ENCODE measurements at places on chromosomes 6 and 20. TPM values are rescaled to one million over a fixed set of nuclear protein-coding genes. Genes with fewer than 3 reads are reported as not detected.
A peak's percentile ranks its signal among the peaks of the same experiment; 100 is the strongest.

F13A1 gene
- total RNA-seq = not detected

PROKR2 gene
- not detected for total RNA-seq

GRM4 gene
- total RNA-seq = not detected

TULP1 gene
- total RNA-seq = not detected

C6orf89 gene
- 36.8 TPM for total RNA-seq

CLPSL2 gene
- total RNA-seq = not detected

HLA-F gene
- total RNA-seq = 8.2 TPM

TRIM31 gene
- not detected for total RNA-seq

TBC1D22B gene
- 4.2 TPM for total RNA-seq

IPCEF1 gene
- 0.47 TPM for total RNA-seq

GRCh38 chr20:61497029-61497627 lies 245.1 kb downstream of the CDH4 start:
- DNase-seq = no peak

DNA sequence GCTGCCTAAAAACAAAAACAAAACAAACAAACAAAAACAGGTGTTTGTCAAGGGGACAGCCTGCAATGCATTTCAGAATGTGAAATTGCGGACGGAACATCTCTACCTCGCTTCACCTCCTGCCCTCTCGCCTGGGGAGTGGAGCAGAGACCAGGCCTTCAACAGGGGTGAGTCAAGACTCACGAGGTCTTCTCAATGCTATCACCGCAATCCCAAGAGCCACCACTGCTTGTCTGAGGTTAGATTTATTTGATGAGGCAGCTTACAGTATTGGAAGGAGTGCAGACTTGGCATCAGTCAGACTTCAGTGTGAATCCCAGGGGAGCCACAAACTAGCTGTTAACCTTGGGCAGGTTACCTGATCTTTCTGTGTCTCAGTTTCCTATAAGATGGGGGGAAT lies 7.7 kb downstream of the GABRR1 start:
- DNase-seq = peak; percentile 18

DNA sequence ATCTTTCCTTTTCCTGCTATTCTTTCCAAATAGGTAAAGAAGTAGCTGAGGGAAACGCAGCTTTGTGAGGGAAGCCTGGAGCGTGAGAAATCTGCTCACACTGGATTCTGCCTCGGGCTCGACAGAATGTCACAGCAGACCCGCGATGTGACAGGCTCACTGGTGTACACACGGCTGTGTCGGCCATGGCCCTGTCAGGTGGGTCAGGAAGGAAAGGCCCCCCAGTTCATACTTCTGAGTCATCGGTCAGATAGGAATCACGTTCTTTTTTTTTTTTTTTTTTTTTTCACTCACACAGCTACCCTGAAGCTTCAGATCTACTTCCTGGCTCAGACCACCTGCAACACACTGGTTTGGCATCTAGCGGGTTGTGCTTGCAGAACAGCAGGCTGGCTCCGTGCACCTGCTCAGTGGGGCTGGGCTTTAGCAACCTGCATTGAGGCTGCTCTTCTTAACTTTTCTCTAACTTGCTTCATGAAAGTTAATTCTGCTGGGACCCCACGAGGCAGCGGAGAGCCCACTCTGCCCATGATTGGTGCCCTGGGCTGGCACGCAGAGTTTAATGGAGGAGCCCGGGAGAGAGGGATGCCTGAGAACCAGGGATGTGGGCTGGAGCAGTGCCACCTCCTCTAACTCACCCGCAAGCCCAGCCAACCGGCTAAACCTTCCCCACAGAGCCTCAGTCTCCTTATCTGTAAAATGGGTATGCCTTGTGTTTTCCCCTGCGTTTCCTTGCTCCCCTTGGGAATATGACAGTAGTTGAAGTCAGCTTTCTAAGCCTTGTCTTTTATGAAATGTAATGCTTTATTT lies 61.5 kb upstream of the FNDC1 start:
- no peak for DNase-seq

GRCh38 chr20:3483309-3483708 lies 12.5 kb downstream of the ATRN start:
- DNase-seq = no peak

DNA sequence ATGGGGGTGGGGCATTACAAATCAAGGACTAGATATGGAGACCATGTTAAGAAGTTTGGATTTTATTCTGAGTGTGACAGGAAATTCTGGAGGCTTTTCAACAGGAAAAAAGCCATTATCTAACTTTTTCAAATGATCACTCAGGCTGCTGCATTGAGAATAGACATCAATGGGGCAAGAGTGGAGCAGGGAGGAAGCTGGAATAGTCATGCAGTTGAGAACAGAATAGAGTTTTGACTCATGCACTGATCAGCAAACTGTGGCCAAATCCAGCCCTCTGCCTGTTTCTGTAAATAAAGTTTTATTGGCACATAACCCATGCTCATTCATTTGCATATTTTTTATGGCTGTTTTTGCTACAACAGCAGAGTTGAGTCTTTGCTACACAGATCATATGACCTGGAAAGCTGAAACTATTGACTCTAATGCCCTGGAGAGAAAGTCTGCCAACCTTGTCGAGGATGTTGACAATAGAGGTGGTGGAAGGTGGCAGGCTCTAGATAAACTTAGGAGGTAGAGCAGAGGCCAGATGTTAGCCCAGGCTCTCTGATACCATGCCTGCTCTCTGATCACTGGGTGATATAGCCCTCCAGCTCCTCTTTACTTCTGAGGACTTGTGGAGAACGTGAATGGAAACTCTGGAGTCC lies 441.8 kb downstream of the PTPRT start:
- no peak for DNase-seq

- DNase-seq = no peak
Measured at GRCh38 chr6:90575267-90575666, 11.6 kb downstream of the MAP3K7 start.

DNA sequence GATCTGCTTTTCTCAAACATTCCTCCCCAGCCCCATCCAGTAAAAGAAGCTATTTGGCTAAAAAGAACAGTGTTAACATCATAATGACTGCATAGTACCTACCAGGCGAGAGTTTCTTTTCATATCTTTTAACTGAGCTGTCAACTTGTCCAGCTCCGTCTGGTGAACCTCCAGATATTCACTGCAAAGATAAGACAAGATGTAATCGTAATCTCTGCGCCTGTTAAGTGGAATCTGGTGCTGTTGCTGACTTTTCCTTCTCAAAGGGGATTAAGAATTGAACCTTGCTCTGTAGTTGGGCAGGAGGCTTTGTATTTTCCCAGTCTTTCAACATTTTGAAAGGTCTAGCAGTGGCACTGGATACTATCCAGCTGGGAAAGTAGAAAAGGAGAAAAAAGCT lies 63.0 kb downstream of the RIPOR2 start:
- DNase-seq = no peak

- DNase-seq = peak; percentile 35
Measured at GRCh38 chr20:25236450-25237304, 11.2 kb upstream of the PYGB start.

DNA sequence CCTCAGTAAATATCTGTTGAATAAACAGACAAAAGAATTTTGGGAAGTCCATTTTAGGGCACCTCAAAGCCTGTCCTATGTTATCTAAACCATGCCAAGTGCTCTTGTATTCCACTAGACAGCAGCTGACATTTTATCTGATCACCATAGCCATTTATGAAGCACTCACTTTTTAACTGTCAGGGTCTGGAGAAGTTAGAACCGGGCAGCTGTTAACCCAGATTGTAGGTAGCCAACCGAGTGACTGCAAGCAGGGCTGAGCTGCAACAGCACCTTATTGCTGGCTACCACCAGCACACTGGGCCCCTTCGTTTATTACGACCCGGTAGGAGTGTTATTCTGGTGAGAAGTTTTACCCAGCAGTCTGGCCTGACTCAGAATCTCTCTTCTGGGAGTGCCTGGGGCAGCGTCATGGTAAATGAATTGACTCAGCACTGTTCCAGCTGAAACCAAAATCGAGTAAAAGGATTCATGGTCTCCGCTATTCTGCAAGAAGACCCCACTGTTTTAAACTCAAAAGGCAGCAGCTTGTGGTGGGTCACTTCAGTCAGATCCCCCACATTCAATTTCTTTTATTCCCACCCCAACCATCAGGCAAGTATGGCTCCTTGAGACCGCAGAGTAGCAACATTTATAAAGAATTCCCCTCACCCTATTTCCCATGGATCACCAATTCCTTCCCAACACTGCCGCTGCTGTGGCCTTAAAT lies 1.7 kb downstream of the UBE2V1 start:
- no peak for DNase-seq

DNA sequence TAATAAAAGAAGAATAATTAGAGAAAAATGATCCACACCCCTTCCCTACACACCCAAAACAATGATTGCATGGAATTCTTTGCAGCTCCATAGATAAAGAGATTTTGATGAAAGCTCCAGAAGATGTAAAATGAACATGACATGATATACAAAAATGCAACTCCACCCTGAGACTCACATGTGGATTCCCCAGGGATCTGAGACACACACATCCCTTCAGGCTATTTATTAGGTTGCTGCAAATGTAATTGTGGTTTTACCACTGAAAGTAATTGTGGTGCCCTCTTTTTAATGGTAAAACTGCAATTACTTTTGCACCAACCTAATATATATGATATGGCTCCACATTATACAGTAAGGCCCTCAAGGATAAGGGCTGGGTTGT lies 40.4 kb upstream of the TBC1D7 start:
- no peak for DNase-seq

- DNase-seq = no peak
Measured at GRCh38 chr20:52305024-52305645, 113.6 kb upstream of the ZFP64 start.

GRCh38 chr20:53034899-53035298 lies 62.7 kb downstream of the TSHZ2 start:
- no peak for DNase-seq

GRCh38 chr20:37867289-37868195 lies 35.4 kb upstream of the VSTM2L start:
- no peak for DNase-seq

- DNase-seq = no peak
Measured at GRCh38 chr20:40691566-40692239, 2.7 kb upstream of the MAFB start.

DNA sequence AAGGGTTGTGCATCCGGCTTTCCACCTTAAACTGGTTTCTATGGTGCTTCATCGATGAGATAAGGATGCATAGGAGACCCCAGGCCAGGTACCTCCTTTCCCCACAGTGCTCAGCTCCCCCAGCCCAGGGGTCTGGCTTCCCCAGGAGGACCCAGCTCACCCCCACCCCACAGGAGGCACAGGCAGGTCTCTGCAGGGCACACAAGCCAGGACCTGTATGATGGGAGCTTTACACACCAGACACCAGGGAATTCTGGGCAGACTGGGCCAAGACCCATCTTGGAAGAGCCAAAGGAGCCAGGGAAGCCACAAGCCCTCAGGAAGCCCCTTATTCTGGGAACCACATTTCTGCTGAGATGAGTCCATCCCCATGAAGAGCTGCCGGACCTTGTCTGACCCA lies 29.6 kb downstream of the UBD start:
- no peak for DNase-seq

DNA sequence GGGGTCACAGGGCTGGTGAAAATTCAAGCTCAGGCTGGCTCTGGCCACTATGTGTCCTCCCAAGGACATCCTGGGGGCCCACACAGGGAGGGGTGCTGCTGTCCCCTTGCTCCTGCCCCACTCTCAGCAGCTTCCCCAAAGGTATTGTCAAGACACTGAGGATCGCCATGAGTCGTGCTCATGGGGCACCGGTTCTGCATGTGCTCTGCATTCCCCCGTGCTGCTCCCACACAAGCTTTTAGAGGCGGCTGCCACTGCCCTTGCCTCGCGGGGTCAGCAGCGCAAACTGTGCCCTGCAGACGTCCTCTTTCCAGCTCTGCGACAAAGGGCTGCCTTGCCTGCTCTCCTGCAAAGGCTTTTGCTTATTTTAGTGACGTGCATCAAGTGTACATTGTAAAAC lies 179.8 kb downstream of the ERMARD start:
- no peak for DNase-seq

DNA sequence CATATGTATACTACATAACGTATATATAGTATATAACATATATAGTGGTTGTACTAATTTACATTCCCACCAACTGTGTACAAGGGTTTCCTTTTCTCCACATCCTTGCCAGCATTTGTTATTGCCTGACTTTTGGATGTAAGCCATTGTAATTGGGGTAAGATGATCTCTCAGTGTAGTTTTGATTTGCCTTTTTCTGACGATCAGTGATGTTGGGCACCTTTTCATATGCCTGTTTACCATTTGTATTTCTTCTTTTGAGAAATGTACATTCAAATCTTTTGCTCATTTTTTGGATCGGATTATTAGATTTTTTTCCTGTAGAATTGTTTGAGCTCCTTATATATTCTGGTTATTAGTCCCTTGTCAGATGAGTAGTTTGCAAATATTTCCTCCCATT lies 11.4 kb downstream of the SYNJ2 start:
- no peak for DNase-seq

DNA sequence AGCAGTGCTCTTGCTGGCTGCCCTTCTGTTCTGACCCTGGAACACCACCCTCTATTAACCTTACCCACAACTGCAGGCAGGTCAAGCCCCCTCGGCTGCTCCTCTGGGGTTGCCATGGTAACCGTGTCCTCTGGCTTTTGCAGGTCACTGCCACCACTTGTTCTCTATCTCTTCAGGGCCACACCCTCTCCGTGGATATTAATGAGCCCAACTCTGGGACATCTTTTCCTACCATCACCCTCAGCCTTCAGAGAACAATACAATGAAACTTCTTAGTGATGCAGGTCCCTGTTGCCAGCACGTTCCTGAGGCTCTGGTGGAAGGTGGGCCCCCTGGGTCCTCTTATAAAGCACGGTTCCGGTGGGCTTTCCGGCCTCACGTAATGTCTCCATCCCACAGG lies 30.8 kb upstream of the MICB start:
- no peak for DNase-seq

GRCh38 chr6:139644821-139645220 lies 270.4 kb upstream of the CITED2 start:
- DNase-seq = no peak

Measured in A172 (cell line).